ENCODE measurements at places on chromosomes 6 and 20. TPM values are rescaled to one million over a fixed set of nuclear protein-coding genes. Genes with fewer than 3 reads are reported as not detected.

LPA gene
- total RNA-seq: 0.10 TPM

DNA sequence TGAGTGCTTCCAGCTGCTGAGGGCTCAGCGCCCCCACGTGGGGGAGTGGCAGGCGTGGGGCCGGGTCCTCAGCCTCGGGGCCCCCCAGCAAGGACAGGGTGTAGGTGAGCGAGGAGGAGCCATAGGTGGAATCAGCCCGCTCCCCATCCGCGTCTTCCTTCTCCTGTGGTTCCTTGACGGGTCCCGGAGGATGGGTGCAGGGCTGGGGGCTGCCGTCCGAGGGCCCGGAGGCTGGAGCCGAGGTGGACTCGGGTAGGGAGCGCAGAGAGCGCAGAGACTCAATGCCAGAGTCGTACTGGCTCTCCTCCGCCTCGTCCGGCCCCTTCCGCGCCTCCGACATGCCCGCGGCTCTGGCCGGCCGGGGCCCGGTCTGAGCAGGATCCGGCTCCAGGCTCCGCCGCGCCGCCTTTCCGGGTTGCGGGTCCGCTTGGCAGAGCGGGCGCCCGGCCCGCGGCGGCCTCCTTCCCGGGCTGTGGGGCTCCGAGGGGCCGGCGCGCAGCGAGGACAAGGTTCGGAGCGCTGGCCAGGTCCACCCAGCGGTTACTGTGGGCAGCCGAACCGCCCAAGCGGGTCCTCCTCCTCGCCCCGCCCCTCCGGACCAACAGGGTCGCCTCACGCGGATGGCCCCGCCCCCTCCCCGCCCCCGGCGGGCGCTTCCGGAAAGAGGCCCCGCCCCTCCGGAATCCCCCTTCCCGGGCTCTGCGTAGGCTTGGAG lies at the start of gene NFKBIE:
NFKBIE (minus strand) TSS at position 545 of the 715 bp plus-strand sequence; CDS start at position 340, 205 bp downstream.
- peak; percentile 96 for DNase-seq

DNA sequence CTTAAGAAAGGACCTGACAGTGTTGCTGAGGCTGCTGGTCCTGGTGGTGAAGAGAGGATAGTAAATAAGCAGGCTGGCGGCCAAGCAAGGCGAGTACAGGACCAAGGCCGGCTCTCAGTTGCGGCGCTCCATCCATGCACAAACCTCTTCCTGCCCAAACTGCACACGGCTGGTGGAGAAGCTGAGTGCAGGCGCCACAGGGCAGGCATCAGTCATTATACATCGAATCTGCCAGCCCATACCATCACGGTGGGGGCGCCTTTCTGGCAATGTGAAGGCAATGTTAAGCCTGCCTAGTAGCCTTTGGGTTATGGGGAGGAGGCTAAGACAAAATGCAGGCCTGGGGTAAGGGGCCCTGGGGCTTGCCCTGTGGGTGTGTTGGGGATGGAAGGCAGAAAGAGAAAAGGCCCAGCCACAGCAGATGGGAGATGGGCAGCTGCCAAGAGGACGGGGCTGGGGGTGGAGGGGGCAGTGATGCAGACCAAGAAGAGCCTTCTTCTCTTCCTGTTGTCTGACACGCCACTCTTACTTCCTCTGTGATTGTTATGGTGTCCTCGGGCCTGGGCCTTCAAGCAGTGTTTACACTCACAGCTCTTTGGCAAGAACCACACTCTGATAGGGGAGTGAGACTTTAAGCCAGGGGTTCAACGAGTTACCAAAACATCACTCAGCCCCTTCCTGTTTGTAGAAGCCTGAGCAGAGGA lies 20.3 kb upstream of the KCNK16 start:
- peak; percentile 44 for DNase-seq

DNA sequence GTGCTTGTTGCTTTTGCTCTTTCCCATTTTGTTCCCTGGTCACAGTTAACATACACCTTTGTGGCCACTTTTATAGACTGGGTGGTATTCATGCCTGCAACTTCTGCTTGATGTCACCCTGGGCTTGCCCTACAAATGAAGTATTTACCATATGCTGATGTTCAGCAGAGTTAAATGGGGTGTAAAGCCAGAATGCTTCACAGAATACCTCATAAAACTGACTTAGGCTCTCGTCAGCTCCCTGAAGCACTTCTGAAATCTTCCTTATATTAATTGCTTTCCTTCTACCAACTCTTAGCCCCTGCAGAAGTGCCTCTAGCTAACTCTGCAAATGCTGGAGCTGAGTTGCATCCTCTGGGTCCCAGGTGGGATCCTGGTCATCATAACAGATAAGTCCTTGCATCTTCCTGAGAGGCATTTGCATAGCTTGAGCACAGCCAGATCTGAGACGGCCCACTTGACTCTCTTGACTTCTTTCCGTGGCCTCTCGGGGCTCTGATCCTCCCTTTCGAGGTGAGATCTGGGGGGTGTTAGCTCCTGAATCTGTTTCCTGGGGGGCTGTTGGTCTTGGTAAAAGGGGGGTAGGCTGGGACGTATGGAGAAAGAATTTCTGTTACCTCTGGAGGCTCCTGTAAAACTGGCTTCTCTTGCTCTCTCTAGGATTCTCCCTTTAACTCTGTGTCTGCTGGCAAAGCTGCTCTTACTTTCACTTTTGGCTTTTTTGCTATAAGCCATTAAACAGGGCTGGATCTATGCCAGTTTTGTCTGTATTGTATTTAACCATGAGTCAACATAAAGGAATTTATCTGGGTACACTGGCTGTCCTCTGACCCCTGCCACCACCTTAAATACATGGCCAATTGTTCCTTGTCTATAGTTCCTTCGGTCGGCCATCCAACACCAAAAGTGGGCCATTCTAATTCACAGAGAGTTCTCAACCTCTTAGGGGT lies 223.0 kb upstream of the SYNCRIP start:
- peak; percentile 45 for DNase-seq

GRCh38 chr20:400454-401275 lies 7.4 kb upstream of the RBCK1 start:
- DNase-seq: no peak

DNA sequence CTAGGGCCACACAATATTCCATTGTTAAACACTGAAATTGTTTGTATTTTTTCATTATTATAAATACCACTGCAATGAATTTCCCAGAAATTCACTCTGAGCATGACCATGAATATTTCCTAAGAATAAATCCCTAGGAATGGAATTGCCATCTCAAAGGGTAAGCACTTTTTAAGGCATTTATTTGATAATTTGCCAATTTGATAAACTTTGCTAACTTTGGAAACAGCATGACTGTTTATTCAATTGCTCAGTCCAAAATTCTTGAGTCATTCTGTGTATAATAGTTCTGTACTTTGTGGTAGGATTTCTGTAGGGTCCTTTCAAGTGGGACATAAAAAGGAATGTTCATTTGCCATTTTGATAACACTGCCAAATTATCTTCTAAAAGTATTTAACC lies 44.2 kb upstream of the TOX2 start:
- no peak for DNase-seq

- DNase-seq: peak; percentile 80
These were observed 27.2 kb downstream of the UBE2V1 start for GRCh38 chr20:50085481-50086365.

Measured in tongue (tissue), 3 donors.